ENCODE measurements at places on chromosomes 12 and 14.

GRCh38 chr12:78038541-78038940 lies 207.8 kb downstream of the NAV3 start:
- no peak for DNase-seq

DNA sequence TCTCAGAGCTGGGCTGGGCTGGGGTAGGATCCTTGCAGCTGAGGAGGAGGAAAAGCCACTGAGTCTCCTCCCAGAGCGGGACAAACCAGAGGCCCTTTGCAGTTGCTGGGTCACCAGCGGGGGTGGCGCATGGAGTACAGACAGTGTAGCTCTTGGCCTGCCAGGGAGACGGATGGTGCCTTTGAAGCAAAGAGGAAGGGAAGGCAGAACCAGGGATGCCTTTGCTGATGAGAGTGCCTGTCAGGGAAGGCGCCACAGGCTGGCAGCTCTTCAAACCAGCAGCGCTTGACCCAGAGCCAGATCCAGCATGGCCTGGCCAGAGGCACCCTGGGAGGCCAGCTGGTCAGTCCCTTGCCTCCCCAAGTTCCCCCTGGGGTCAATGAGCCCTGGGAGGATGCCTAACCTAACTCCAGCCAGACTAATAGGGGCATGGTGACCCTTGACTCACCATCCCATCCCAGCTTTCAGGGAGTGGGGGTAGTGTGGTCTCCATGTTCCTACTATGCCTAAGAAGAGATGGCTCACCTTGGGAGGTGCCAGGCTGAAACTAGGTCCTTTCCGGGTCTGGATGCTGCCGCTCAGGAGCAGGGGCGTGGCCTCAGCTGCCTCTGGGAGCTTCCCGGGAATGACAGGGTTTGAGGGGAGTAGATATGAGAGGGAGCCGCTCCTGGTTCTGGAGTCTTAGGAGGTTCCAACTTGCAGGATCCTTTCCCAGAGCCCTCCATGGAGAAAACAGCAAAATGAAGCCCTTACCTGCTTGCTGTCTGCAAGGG lies 19.8 kb downstream of the VASH1 start:
- DNase-seq, result no peak

DNA sequence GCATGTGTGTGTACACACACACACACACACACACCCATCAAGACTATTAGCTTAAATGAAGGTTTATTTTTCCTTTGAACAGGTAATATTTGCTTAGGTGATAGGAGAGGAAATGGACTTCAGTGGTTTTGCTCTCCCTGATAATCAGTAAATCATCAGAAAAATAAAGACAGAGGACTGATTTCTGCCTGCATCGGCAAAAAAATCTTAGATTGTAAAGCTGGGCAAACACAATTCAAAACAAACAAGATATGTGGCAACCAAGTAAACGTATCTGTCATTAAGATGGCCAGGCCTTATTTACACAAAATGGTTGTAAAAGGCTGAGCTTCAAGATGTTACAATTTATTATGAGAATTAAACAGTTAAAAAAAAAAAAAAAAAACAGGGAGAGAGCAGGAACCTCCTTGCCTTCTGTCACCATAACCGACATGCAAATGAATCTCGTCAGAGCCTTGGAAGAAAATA lies 31.3 kb downstream of the PRKD1 start:
- no peak for DNase-seq

DNA sequence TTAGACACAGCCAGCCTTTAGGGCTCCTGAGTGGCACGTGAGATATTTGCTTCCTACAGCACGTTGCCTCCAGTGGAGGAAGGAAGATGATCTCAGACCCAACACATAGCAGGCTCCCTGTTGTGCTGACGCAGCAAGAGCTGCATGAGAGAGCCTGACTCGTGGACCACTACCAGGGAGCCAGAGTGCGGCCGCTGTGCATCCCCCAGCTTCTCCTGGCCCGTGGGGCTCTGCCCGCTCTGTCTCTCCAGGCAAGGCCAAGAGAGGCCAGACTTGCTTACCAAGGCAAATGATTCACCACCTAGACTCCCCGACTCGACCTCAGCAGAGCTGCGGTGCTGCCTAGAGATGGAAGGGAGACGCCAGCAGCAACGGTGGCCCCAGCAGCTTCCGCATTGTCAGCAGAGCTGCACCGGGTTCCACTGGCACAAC lies 37.5 kb downstream of the MAP3K9 start:
- no peak for DNase-seq

DNA sequence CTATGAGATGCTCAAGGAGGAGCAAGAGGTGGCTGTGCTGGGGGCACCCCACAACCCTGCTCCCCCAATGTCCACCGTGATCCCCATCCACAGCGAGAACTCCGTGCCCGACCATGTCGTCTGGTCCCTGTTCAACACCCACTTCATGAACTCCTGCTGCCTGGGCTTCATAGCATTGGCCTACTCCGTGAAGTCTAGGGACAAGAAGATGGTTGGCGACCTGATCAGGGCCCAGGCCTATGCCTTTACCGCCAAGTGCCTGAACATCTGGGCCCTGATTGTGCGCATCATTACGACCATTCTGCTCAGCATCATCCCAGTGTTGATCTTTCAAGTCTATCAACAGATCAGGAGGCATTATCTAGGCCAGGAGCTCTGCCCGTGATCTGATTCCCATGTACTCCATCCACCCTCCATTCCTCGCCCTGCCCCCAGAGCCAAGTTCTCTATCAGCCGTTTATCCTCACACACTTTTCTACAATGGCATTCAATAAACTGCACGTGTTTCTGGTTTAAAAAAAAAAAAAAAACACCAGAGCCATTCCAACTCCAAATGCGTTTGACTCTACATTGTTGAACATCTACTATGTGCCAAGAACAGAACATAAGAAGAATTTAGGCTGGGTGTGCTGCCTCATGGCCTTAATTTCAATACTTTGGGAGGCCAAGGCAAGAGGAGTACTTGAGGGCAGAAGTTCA lies 17.5 kb downstream of the ATXN2 start:
- no peak for DNase-seq

All from GOT3 (cell line).